Pulmonary artery endothelial cell (primary cell): ENCODE measurements at places on chromosomes 6 and 20.

DNA sequence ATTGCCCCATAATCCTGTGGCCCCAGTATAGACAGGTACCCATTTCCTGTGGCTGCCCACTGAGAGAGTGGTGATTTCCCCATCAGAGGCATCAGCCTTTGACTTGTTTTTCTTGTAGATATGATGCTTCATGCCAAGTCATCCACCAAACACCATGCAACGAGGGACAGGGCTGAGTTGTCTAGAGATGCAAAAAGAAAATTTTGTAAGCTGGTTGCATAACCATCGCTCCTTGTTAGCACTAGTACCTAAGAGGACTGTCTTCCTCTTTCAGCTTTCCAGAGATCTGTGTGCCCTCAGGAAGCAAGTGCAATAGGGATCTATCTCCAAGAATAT lies 166.8 kb downstream of the BCAS1 start:
- no peak for DNase-seq

- DNase-seq, result no peak
Measured at GRCh38 chr6:164210323-164210722, 795.8 kb downstream of the QKI start.

- DNase-seq, result no peak
Measured at GRCh38 chr20:47825011-47825762, 39.9 kb upstream of the SULF2 start.

DNA sequence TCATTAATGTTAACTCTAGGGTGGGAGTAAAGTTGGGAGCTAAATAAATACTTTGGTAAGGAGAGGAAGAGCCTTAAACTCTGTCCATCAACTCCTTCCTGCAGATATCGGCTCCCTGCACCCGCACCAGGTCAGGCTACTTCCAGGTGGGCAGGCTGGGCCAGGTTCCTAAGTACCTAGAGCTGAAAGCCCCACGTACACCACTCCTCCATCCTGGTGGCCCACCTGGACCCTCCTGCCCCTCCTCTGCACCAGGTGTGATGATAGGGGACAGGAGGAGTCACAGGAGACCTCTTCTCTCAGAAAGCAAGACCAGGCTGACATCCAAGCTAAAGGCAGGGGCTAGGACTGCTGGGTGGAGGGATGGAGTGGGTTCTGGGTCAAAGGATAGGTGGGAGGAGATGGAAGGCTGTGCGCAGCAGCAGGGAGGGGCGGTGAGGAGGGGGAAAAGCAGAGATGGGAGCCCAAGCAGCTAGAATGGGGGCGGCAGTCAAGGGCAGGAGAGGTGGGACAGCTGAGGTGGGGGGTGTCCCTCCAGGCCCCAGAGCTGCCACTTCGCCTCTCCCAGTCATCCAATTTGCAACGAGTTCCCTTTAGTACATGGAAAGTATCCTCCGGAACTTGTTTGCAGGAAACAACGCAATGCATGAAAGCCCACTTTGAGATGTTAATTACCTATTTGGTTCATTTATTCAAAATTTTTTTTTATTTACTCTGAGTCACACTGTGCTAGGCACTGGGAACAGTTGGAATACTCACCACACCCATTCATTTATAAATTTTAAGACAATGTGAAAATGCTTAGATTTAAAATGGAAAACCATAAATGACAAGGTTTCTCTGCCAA lies 15.2 kb upstream of the TOX2 start:
- no peak for DNase-seq

DNA sequence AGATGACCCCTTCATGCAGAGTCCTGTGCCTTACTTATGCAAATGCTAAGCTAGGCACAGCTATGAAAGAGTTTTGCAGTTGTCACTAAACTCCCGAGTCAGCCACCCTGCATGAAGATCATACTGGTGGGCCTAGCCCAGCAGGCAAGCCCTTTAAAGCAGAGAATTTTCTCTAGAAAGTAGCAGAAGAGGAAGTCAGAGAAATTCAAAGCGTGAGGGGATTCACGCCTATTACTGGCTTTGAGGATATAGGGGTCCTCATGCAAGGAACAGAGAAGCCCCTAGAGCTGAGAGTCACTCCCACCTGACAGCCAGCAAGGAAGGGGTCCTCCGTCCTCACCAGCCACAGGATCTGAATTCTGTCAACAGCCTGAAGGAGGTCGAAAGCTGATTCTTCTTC lies 54.6 kb downstream of the MYB start:
- DNase-seq, result no peak

DNA sequence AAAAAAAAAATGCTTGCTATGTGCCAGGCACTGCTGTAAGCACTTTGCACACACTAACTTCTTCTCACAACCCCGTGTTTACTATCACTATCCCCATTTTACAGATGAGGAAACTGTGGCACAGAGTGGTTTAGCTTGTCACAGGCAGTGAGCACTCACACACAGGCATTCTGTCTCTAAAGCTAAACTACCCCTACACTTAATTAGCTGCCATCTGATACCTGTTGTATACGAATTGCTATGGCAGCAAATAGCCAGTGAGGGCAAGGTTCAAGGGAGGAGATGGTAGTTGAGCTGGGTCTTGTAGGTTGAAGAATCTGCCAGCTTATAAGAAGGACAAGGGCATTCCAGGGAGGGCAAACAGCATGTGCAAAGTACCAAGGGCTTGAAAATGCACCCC lies 5.2 kb downstream of the TNNC2 start:
- no peak for DNase-seq
